Esophagus squamous epithelium (tissue), 5 donors: ENCODE measurements at places on chromosomes 2 and 18.

DNA sequence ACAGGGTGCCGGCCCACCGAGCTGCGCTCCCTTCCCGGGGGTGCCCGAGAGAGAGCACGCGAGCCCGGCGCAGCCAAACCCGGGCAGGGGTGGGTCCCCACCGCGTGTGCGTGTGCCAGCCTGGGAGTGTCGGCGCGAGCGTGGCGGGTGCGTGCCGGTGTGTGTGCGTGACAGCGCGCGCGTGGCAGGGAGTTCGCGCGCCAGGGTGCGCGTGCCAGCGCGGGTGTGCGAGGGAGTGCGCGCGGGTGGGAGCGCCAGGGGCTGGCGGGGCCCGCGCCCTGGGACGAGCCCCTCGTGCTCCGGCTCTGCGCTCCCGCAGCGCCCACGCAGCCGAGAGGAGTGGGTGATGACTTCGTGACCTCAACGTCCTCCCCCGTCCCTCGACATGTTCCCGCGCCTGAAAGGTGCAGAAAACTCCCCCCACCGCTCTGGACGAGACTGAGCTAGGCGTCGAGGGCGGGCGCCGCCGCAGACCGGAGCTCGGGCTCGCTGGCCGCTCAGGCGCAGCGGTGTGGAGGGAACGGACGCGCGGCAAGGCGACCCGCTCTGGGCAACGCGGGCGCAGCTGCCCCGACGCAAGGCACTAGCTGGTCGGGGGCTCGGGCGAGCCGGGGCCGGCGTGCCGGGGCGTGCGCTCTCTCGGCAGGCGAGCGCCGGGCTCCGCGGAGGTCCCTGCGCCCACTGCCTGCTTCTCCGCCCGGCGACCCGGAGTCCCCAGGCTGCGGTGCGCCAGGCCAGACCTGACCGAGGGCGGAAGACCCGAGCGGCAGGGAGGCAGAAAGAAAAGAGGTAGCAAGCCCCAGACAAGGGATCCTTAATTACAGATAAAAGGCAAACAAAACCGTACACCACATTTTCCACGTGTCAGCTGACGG, 582.8 kb downstream of the ZEB2 start:
- DNase-seq, result no peak

- DNase-seq, result no peak
Measured at GRCh38 chr2:11492720-11493119, 26.8 kb upstream of the E2F6 start.

DNA sequence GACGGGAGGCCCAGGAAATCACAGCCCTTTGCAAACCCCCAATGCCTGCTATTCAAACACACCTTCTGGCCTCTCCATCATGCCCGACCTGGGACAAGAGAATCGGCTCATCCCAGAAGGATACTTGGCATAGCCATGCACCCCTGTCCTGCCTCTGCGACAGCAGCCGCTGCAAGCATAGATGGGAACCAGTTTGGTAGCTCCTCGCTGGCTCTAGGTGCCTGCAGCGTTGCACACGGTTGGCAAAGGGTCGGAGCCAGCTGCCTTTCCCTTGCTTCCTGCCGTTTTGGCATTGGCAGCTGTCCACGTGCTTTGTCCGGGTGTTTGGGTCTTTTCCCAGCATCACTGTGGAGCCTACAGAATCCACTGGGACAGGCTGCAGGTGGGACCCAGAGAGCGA, 76.9 kb downstream of the TWIST2 start:
- DNase-seq, result no peak

DNA sequence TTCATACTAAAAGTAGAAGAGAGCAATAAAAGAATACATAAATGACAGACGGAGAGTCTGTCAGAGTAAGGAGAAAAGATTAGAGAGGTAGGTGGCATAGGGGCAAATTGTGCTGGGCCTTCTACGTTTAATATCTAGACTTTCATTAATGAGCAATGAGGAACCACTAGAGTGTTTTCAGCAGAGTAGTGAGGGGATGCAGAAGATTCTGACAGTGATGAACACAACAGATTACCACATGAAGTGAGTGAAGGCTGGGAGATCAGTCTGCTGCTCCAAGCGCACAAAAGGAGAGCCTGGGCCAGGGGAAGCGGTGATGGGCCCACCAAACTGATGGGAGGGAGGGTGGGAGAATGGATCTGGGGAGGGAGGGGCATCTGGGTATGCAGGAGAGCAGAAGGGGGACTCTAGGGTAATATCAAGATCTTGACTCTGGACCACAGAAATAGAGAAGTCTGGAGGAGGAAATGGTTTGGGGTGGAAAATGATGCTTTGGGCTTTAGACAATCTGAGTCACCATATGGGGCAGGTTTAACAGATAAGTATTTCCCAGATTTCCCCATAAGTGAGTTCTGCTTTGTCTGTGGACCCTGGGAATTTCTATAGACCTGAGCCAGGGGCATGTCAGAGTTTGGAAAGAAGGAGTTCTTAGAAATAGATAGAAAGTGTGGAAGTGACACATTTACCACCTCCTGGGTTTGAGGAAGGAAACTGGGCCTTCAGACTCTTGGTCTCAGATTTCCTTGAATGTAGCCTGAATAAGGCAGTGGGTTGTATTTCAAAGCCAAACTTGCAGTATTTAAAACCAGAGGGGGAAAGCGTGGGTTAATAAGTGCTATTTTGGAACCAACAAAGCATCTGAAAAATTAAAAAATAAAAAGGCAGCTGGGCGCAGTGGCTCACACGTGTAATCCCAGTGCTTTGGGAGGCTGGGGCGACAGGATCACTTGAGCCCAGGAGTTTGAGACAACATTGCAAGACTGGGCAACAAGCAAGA, 15.0 kb upstream of the IL1A start:
- DNase-seq, result no peak

GRCh38 chr2:210442878-210443277, 33.7 kb downstream of the LANCL1 start:
- DNase-seq, result no peak

- no peak for DNase-seq
Measured at GRCh38 chr2:230824406-230824978, 40.2 kb upstream of the ITM2C start.

- no peak for DNase-seq
Measured at GRCh38 chr2:158114516-158114915, 12.8 kb downstream of the UPP2 start.

DNA sequence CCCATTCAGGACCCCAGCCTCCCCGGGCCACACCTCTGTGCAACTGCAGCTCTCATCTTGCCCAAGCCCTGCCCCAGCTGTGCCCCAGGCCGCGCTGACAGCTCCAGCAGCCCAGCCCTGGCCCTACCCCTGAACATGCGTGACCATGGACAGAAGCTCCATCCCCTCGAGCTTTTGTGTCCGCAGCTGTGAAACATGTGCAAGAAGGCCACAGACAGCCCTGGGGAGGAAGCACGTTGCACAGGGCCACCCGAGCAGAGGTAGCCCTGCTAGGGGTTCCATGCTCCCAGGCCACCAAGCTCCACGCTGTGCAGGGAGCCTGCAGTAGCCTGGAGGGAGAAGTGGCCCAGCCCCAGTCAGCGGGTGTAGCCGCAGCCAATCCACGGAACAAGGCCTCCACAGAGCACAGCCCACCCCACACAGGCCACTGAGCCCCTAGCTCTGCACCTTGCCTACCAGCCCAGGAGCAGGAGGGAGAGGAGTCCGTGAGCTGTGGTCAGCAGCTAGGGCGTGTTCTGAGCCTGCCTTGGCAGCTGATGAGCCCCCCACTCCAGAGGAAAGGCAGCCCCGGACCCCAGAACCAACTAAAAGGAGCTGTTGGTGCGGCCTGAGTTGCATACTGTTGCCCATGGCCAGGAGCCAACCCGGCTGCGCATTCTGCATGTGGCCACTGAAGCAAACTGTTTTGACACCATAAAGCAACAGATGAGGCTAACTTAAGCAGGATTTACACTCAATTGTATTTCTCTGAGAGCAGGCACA, 184.0 kb downstream of the SEPTIN10 start:
- no peak for DNase-seq

DNA sequence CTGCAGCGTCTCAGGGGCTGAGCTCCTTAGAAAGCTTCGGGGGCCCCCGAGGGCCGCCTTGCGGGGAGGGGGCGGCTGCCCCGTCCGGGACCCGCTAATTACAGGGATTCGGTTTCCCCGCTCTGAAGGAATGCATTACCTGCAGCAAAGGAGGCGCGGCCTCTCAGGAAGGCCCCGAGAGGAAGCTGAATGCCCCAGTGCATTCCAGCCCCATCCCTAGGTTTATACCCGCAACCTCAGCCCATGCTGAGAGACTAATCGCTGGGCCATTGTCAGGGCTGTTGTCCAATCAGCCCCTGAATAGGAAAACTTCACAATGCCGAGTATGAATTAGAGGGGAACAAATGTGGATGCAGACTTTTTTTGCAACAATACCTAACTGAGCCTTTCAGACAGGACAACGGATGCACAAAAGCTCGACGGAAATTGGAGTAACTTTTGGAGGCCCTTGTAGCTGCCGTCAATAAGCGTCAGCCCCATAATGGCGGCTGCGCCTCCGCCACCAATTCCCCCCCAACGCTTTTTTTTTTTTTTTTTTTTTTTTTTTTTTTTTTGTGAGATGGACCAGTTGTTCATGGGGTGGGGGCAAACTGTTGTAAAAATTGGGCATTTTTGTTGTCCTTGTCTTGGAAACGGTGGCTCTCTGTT, 138.6 kb upstream of the SIX3 start:
- DNase-seq, result no peak

DNA sequence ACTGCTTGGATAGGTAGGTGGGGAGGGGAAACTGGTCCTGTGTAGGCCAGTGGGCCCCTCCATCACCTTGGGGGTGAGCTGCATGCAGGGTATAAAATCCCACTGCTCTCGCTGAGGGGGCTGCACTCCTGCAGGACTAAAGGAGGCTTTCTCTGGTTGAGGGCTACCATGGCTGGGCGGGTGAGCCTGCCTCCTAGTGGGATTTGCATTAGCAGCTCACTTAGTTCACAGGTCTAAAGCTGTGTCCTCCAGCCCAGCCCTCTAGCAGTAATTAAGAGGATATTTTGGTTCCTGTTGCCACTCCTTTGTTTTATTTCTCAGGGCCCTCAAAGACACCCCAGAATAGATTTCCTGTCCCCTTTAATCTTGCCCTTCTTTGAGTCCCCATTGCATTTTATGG, 24.6 kb downstream of the TMEM127 start:
- no peak for DNase-seq

GRCh38 chr2:134845719-134846118, 7.3 kb downstream of the ACMSD start:
- DNase-seq, result no peak

DNA sequence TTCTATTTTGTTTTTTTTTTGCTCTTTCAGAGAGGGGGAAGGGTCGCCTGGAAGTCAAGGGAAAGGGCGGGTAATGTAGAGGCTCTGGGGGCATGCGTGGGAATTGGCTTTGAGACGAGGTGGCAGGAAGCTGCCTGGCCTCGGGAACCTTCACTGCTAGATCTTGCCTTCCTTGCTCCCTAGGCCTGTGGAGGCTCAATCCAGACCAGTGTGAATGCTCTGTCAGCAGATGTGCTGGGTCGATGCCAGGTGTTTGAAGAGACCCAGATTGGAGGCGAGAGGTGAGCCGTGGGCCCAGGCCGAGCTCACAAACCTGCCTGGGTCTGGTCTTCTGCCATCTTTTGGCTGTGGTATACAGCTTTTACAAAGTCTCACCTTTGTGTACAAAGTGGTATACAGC, 15.5 kb downstream of the CCT7 start:
- no peak for DNase-seq

DNA sequence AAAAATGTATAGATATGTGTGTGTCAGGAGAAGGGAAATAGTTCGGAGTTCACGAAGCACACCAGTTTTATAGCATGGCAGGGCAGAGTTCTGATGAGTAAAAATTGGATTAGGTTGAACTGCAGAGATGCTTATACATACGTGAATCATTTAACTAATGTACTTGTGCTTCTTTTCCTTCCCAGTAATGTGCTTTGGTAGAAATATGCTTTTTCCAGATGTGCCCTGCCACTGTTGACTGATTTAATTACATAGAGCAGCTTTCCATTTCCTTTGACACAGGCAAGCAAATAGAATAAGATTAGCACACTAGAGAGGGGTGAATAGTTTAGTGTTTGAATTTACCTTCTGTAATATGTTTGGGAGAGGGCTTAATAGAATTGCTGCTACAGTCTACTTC, 28.9 kb upstream of the ARMC9 start:
- DNase-seq, result no peak

DNA sequence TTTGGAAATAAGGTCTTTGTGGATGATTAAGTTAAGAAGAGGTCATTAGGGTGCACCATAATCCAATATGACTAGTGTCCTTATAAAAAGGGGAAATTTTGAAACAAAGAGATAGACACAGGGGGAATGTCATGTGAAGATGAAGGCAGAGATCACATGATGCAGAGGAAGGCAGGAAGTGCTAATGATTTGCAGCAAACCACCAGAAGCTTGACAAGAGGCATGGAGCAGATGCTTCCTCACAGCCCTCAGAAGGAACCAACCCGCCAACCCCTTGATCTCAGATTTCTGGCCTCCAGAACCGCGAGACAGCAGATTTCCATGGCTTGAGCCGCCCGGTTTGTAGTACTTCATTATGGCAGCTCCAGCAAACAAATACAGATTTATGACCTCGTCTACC, 17.4 kb upstream of the SMARCAL1 start:
- DNase-seq, result no peak

DNA sequence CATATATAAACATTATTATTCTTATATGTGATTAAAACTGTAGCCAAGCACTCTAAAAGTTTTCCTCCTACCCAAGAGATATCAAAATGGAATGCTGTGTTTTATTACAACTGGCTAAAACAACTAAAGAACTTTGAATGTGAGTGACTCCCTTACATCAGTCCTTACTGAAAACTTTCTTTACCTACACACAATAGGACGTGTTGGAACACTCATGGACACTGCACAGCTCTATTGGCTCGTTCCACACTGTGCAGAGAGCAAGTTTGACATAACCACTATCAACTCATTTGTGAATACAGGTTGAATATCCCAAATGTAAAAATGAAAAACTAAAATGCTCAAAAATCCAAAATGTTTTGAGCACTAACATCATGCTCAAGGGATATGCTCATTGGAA, 650.6 kb downstream of the SLC4A3 start:
- no peak for DNase-seq

- DNase-seq, result no peak
Measured at GRCh38 chr2:190598621-190599020, 50.3 kb upstream of the NAB1 start.

- DNase-seq, result no peak
Measured at GRCh38 chr2:219254590-219255201, 978 bp upstream of the TUBA4A start.

DNA sequence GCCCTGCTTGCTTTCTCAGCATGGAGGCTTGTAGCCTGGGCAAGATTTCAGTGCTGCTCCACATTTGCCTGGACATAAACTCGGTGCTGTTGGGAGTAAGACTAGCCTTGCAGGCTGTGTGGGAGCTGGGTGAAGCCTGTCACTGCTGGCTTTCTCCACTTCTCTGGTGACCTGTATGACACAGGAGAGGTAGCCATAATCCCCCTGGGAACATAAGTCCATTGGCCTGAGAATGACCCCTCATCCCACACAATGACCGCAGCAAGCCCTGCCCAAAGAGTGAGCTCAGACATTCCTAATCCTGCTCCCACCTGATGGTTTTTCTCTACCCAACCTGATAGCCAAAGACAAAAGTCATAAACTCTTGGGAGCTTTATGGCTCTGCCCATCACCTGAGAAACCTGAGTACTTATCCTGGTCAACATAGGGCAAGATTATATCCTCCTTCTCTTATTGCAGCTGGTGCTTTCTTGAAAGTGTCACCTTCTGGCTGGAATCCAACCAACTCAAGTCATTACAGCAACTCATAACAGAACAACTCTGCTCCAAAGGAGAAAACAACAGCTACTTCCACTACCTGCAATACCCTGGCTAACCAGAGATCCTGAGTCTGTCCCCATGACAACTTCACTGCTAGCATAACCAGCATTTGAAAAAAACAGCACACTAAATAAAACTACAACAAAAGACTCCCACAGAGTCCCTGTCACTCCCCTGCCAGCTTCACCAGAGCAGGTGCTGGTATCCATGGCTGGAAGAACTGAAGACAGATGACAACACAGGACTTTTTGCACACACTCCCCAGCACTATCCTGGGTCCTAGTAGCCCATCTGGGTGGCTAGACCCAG, 834.4 kb upstream of the DDX18 start:
- DNase-seq, result no peak
